Stimulated activated CD4-positive, alpha-beta T cell treated with anti-CD3 and anti-CD28 coated beads, Interleukin-1b, Interleukin-23, amount 100 ng/mL, for 4 hours (primary cell): ENCODE measurements at places on chromosomes 13 and 19.

- DNase-seq = no peak
These were observed 757 bp upstream of the CLEC11A start for GRCh38 chr19:50722201-50723013.

DNA sequence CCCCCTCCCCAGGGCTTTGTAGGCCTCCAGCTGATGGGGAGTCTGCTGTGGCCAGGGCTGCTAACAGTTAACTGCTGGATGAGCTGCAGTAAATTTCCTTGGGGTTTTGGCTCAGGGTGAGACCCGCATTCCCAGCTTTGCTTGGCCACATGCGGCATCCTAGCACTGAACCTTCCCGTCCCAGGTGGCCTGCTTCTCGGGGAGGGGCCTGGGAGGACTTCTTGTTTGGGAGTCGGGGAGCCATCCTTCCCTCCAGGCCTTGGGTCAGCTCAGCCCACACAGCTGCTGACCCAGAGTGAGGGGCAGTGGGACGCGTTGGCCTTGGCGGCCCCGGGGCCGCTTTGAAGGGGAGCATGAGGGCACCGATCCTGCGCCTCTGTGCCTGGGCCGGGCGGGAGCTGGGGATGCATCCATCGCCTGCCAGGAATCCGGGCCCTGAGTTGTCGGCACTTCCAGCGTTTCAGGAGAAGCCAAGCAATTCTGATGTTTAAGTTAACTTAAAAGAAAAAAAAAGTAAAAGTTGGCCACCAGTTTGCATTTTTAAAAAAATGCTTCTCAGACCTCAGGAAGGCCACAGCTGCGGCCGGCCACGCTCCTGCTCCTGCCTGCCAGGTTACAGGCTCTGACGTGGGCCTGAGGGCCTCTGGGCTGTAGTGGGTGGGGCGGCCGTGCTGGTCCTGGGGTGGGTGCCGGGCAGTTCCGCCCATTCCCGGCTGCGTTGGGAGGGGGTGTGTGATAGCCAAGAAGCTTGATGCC lies 27.7 kb downstream of the CRTC1 start:
- DNase-seq = no peak

GRCh38 chr13:24503379-24503696 lies 9.2 kb downstream of the PARP4 start:
- no peak for DNase-seq

DNA sequence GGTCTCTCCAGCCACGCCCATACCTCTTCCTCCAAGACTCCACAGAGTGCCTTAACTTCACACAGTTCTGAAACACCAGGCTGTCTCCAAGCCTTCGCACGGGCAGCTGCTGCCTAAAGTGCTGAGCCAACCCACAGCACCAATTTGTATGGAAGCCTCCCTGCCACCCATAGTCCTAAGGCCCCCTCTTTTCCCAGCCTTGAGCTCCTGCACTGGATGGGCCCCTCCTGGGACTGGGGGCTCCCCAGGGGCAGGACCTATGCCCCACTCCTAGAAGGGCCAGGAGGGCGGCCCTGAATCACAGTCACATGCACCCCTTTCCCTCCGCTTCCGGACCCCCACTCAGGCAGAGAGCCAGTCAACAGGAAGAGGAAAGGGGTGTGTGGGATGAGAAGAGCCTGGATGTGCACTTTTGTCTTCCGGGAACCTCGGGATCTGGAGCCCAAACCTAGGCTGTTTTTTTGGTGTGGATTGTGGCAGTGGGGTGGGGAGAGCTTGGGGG lies 5.1 kb upstream of the FCER2 start:
- no peak for DNase-seq

- no peak for DNase-seq
These were observed 2.1 kb downstream of the SNAPC2 start for GRCh38 chr19:7921967-7922835.

- DNase-seq = no peak
These were observed 158.0 kb downstream of the VWA8 start for GRCh38 chr13:41802684-41803444.

GRCh38 chr13:43083750-43084149 lies 60.4 kb downstream of the DNAJC15 start:
- DNase-seq = no peak

GRCh38 chr19:57096685-57097361 lies 23.0 kb upstream of the USP29 start:
- DNase-seq = no peak
